Esophagus mucosa (tissue), 1 donor: ENCODE measurements at places on chromosomes 3 and 15.

GRCh38 chr15:57770495-57770894, 64.0 kb downstream of the POLR2M start:
- ATAC-seq, result no peak

DNA sequence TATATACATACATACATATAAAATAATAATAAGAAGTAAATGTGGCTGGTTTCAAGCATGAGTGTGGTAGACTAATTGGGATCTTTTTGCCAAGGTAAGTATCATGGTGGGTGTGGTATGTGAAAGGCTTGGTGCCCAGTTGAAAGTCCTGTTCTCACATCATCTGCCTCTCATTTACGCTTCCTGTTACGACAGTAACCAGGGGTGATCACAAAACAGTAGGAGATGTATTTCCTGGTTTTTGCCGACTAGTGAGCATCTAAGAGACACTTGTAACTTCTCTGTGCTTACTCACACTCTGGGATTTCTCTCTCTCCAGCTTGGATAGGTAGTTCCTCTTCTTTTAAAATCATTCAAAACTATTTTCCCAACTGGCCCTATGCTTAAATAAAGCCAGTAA, 1028.3 kb upstream of the NR2F2 start:
- ATAC-seq, result no peak

- no peak for ATAC-seq
Measured at GRCh38 chr3:130682131-130682530, 64.5 kb downstream of the PIK3R4 start.

GRCh38 chr15:58535894-58536293, 104.1 kb downstream of the LIPC start:
- no peak for ATAC-seq

DNA sequence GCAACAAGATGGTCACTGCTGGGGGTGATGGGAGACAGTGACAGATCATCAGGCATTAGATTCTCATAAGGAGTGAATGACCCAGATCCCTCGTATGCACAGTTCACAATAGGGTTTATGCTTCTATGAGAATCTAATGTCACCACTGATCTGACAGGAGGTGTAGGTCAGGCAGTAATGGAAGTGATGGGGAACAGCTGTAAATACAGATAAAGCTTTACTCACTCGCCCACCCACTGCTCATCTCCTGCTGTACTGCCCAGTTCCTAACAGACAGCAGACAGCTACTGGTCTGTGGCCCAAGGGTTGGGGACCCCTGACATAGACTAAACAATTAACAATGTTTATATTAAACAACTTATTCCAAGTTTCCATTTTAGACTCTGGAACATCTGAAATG, 25.4 kb downstream of the IFT80 start:
- no peak for ATAC-seq

DNA sequence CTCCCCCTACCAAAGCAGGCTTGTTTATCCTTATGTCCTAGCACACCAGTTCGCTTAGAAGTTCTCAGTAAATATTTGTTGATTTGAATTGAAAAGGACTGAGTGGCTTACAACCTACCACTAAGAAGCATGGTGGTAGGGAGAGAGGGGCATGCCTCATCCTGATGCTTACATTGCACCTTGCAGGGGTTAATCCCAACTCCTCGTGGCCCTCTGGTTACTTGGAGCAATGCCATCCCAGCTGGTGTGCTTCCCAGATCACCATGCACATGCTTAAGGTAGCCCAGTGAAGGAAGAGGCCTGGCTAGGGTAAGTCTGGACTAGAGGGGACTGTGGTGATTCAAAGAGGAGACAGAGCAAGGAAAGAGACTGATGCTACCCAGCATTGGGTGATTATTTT, 253.3 kb downstream of the CLSTN2 start:
- no peak for ATAC-seq

- ATAC-seq, result no peak
Measured at GRCh38 chr3:196771067-196771466, 31.4 kb downstream of the PAK2 start.

DNA sequence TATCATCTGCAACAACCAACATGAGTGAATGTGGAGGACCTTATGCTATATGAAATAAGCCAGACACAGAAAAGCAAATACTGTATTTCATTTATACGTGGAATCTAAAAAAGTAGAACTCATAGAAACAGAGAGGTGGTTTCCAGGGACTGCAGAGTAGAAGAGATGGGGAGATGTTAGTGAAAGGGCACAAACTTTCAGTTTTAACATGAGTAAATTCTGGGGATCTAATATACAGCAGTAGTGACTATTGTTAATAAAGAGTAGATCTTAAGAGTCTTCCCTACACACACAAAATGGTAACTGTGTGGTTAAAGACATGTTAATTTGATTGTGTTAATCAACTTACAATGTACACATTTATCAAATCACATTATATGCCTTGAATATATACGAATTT, 20.9 kb upstream of the MELTF start:
- no peak for ATAC-seq

GRCh38 chr3:197336348-197336747, 37.9 kb upstream of the DLG1 start:
- no peak for ATAC-seq

DNA sequence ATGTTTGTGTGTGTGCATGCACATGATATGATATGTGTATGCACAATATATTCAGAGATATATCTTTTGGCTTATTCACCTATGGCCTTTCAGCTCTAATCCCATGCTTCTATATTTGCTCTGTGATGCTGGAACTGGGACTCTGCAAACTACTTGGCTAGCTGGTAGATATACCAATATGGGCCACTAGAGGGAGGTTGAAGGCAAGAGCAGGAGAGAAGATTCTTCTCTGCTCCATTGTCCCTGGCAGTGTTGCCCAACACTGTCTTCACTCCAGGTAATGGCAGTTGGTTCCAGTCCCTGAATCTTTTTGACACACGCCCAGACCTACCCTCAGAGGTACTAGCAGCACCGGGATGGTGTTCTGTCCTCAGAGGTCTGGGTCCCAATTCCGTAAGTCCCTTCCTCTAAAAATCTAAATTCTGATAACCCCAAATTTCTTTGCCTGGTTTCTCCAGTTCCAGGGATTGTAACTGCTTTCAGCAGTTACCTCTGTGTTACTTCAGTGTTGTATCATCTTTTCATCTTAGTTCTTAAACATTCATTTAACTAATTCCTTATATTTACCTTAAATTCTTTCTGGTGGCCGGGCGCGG, 44.7 kb downstream of the GTPBP8 start:
- peak; percentile 95 for ATAC-seq

DNA sequence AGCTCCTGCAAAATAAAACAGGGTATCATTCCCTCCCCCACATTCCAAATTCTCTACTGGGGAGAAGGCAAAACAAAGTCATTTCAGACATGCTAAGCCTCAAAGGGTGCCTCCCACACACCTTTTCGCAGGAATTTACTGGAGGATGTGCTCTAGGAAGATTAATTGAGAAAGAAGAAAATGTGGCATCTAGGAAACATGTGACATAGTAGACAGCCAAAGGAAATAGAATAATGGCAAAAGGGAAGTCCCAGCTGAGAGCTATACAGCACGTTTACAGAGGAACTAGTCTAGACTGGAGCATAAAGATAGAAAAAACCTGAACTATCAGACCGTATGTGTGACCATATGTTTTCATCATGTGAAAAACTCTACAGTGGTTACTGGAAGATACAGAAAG, 58.8 kb upstream of the MELTF start:
- no peak for ATAC-seq

DNA sequence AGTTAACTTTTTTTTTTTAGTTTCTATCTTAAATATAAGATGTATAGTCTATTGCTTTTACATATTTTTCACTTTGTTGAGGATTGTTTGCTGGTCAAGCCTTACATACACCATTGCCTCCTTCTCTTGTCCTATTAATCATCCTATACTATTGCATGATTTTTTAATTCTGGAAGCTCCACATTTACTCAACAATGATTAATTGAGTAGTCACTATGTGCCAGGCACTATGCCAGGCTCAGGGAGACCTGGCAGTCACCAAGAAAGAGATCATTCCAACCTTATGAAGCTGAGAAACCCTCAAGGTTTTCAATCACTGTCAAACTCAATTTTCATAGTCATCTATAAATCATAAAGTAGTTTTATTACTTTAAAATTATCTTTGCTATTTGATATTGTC, 626.2 kb downstream of the IGSF11 start:
- peak; percentile 90 for ATAC-seq

DNA sequence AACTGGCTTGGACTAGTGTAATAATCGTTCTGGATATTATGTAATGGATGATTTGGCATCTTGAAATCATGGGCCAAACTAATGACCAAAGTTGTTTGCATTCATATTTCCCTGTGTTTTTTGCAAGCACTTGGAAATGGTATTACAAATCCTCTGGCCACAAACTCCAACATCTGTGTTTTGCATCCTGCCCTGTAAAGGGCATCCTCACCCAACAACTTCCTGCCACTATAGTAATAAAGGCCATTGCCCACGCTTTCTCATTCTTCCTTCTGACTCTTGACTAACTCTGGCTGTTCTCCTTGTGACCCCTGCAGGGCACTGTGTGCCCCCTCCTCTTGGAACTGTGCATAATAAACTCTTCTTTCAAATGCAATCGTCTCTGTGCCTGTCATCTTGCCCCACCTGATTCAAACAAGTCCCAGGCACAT, 25.4 kb upstream of the PSMD6 start:
- no peak for ATAC-seq

DNA sequence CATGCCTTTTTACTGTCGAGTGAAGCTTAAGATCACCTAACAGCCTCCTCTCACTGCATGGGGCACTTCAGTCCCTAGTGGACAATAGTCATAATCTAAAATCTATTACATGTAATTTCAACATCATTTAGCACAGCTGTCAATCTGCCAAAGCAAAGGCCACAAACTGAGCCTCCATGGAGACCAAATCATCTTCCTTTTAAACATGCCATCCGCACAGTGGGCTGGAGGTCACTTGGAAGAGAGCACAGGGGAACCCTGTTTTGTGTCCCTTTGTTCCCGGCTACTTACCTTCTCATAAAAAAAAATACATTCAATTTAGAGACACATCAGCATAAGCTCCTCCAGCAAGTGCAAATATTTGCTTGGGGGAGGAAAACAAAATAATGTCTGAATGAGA, 167.3 kb downstream of the SQOR start:
- no peak for ATAC-seq

DNA sequence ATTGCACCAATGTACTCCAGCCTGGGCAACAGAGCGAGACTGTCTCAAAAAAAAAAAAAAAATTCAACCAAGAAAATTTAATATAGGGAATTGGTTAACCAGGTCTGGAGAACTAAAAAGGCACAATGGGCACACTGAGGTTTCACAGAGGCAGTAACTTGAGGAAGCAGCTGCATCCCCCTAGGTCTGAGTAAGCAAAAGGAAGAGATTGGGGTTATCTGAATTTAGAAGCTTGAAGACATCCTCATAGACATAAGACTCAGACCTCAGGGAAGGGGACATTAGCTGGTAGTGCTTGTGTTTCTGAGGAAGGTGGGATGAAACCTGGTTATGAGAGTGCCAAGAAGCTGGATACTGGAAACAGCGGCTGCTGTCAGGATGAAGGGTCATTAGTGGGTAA, 50.1 kb upstream of the LEKR1 start:
- no peak for ATAC-seq

DNA sequence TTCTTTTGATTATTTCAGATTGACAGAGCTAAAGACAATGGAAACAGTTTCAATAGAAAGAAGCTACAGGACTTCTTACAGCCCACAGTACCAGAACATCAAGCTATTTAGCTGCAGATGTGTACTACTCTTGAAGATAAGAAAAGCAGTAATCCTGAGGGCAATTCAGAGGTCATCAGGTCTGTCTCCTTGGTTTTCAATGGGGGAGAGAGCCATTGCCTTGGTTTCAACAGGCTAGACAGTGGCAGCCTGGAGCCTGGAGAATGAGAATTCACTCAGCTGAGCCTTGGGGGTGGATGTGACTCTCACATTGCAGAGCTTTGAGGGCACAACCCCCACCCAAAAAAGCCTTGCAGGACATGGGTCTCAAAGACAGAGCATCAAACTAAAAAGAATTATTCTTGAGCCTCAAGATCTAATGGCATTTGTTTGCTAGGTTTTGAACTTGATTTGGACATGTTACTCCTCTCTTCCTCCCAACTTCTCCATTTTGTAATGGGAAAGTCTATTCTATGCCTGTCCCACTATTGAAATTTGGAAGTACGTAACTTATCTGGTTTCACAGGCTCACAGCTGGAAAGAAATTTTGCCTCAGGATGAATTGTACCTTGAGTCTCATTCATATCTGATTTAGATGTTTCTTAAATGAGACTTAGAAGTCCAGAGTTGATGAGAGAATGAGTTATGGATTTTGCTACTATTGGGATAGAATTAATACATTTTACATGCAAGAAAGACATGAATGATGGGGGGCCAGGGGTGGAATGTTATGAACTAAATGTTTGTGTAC, 36.9 kb downstream of the PLSCR1 start:
- no peak for ATAC-seq

DNA sequence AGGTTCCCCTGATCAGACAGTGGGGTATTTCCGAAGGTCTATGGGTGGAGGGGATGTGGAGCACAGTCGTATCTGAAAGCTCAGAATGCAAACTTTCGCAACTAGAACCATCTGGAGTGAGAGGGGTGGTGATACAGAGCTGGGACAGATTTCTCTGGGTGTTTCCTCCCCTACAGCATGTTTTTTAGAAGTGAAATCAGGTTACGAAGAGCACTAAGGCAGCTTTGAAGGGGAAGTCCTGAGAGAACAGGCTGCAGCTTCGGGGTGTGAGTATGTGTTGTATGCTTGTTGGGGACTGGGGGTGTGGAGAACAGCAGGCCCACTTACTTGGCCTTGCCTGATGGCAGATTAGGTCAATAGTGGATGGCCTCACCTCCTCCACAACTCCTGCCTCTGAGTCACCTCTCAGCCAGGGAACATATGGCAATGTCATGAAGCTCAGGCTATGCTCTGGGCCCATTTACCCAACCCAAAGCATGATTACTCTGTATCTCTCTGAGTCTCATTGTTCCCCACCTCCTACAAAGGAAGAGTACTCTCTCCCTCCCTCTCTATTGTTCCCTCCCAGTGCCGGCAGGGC, 107.2 kb upstream of the RASGRP1 start:
- ATAC-seq, result peak; percentile 20

- no peak for ATAC-seq
Measured at GRCh38 chr3:109224333-109224732, 87.8 kb downstream of the C3orf85 start.

GRCh38 chr15:90141646-90142045, 39.4 kb upstream of the IDH2 start:
- no peak for ATAC-seq

GRCh38 chr3:8606701-8607231, 37.8 kb downstream of the SSUH2 start:
- ATAC-seq, result no peak

GRCh38 chr3:9863058-9863772, 16.8 kb downstream of the CIDEC start:
- peak; percentile 13 for ATAC-seq

- no peak for ATAC-seq
Measured at GRCh38 chr3:169879013-169879557, 9.3 kb upstream of the LRRC31 start.

- no peak for ATAC-seq
Measured at GRCh38 chr15:82810890-82811426, 1.5 kb downstream of the WHAMM start.

DNA sequence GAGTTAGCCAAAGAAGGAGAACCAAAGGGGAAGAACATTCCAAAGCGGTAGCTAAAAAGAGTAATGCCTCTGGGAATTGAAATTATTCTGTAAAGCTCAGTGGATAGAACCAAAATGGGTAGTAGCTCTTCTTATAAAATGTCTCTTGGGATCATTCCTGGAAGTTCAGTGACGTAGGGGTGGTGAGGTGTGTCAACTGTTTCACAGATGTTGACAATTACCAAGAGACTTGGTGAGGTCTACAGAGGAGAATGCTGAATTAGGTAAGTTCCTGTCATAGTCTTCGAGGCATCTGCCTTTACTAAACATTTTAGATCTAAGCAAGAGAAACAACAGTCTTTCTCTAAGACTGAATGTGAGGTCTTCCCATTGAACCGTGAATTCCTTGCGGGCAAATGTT, 67.8 kb downstream of the TPRG1 start:
- no peak for ATAC-seq
